Stromal cell of bone marrow (primary cell): ENCODE measurements at places on chromosomes 11 and 22.

DNA sequence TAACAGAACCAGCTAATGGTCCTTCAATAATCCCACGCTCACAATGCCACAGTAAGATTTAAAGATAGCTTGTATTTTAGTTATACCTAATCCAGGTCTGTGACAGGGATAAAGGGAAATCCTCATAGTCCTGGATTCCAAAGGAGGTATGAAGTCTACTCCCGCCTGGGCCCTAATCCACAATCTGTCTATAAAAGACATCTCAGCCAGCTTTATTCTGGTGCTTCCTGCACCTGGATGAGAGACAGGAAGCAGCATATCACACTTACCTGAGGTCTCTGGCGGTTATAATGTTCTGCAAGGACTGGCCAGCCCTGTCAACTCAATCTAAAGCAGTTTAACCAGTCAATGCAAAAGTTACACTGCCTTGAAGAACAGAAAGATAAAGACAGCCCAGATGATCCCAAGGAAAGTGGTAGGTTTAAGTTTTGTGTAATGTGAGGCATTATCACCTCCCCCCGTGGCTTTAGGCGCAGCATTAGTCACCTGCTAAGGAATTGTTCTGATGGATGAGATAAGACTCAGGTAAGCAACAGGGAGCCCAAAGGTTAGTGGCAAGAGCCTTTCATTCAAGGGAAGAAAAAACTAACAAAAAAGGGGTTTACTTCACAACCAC is 57.6 kb downstream of the PLEKHA7 start:
- DNase-seq, result no peak

DNA sequence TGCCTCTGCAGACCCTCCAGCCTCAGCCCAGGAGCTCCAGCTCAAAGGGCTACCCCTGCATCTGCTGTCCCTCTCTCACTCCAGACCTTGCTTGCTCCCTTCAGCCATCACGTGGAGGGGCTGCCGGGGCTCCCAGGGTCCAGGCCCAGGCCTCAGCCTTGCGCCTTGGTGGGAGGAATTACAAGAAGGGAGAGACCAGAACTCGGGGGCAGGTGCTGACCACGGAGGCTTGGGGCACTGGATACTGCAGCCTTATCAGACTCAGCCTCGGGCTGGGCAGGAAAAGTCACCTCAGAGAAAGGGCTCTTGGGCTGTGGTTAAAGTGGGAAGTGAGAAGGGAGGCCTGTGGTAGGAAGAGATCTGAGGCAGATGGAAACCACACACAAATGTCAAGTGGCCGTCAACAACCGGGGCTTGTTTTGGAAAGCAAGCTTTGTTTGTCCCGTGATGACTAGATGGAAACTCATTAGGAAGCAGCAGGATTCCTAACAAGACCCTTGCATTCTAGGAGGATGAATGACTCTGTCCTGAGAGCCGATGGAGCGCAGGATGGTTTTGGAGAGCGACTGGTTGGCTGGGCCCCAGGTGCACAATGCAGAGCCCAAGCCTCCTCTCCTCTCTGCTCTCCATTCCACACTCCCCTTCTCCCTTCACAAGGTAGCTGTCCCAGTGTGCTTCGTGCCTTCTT is 1321.7 kb downstream of the TBC1D22A start:
- DNase-seq, result no peak

DNA sequence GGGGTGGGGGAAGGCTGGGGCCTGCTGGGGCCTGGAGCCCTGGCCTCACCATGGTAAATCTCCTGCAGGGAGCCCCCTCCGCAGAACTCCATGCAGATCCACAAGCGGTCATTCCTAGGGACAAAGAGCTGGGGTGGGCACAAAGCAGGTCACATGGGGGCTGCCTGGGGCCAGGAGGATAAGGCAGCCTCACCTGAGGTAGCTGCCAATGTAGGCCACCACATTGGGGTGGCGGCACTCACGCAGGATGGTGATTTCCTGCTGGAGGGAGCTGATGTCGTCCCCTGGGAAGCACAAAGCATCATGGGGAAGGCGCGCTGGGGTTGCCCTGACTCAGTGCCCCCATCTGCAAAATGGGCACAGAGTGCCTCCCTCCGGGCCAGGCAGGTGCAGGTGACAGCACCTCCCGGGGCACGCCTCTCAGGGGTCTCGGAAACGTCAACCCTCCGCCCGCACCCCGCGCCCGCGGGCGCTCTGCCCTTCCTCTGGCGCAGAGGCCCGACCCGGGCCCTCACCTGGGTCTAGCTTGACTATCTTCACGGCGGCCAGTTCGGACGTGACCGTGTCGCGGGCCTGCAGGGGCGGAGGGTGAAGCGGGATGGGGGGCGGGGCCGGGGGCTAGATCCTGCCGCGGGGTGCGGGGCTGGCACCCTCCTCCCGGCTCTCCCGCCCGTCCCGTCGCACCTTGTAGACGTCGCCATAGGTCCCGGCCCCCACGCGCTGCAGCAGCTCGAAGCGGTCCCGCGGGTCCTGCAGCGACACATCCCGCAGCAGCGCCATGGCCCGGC is 450 bp downstream of the MAP4K2 start:
- DNase-seq, result no peak

DNA sequence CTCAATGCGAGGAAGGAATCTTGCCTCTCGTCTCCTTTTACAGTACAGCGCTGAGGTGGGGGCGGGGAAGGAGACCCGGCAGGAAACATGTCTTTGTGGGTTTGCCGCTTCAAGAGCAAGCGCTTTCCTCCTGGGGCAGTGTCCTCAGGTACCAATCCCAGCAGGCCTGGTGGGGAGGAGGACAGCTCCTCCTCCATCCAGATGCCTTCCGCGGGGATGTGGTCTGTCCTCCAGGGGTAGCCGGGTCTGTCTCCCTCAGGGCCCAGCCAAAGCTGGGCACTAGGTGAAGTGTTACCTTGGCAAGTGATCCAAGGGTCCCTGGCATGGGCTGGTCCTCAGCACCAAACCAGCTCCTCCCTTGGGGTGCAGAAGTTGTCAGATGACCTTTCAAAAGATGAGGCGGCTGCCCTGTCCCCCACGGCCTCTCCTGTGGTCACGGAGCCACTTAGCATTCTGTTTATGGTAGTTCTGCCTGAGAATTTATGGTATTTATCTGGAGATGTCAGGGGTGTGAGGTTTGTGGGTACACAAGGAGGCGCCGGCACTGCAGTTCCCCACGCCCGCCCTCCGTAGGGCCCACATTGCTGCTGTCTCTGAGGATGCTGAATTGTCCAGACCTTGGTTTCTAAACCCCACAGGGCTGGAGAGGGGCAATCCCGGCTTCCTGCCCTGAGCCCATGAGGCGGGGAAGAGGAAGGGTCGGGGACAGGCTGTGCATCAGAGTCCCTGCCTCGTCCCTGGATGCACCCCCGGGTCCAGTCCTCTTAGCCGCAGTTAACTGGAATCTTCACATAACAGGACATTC is 93.5 kb upstream of the ANO1 start:
- no peak for DNase-seq

DNA sequence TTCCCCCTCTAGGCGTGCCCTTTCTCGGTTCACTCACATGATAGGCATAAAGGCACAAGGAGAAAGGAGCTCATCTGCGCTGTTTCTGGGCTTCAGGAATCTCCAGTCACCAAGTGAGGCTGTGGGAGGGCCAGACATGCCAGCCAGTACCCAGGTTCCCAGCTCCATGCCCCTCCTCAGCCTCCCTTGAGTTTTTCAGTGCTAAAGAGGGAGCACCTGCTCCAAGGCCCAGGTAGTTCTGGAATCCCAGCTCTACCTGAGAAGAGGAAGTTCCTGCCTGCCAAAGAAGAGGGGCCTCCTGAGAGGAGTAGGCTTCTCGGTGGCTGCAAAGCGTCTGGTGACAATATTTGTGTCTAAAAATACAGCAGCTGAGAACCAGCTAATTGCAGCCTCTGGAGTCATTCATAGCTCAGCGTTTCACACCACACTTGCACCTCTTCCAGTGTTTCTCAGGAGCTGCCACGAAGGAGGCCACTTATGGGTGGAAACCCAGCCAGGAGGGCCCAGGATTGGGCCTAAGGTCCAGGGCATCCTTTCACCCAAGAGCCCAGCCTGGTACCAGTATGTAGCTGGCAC is 197.4 kb downstream of the TRIM29 start:
- DNase-seq, result no peak

DNA sequence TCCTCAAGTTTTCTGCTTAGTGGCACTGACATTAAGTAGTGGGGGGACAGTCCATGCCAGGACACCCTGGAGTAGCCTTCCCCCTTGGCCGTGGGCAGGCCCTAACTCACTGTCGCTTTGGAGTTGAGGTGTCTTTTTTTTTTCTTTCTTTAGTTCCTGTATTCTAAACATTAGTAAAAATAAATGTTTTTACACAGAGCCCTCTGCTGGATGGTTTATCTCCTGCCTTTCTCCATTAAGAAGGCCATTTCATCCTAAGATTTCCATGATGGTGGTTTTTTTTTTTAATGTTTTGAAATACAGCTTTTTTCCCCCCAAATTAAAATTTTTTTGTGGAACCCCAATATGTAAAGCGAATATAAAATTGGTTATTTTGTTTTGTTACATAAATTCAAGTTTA is 1.8 kb upstream of the TIGD3 start:
- no peak for DNase-seq
